ENCODE measurements at places on chromosomes 7 and 10. TPM values are rescaled to one million over a fixed set of nuclear protein-coding genes. Genes with fewer than 3 reads are reported as not detected.

Gene ERVW-1
- polyA plus RNA-seq: not detected

DNA sequence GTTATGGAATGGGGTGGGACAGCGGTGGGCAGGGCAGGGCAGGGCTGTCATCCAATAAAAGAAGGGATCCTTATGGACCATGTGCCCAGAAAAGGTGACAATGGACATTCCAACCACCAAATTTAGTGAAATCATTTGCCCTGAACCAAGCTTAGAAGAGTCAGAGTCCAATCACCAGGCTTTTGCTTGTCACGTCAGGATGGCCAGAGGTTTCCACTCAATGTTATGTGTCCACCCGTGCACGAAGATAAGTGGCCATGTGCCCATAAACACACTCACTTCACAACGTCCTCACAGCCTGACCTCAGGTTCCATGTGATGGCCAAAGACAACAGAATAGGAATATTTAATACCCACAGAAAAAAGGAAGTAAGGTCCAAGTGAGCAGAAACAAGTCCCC lies 36.6 kb upstream of the PLPP4 start:
- no peak for DNase-seq

DNA sequence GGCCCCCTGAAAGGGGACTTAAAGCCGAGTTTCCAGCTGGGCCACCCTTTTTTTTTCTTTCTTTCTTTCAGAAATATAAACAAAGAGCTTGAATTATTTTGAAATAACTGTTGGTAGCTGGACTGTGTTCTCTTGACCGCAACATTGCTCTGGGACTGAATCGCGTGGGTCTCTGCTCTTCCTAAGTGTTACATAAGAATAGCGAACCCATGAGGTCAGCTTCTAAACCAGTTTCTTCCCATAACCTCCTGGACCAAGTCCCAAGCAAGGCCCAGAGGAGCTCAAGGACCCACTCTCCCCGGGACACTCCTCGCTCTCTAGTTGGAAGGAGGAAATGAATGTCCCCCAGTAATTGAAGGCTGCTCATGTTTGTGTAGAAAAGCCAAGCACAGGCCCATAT lies 91.1 kb downstream of the CXCL12 start:
- no peak for DNase-seq

DNA sequence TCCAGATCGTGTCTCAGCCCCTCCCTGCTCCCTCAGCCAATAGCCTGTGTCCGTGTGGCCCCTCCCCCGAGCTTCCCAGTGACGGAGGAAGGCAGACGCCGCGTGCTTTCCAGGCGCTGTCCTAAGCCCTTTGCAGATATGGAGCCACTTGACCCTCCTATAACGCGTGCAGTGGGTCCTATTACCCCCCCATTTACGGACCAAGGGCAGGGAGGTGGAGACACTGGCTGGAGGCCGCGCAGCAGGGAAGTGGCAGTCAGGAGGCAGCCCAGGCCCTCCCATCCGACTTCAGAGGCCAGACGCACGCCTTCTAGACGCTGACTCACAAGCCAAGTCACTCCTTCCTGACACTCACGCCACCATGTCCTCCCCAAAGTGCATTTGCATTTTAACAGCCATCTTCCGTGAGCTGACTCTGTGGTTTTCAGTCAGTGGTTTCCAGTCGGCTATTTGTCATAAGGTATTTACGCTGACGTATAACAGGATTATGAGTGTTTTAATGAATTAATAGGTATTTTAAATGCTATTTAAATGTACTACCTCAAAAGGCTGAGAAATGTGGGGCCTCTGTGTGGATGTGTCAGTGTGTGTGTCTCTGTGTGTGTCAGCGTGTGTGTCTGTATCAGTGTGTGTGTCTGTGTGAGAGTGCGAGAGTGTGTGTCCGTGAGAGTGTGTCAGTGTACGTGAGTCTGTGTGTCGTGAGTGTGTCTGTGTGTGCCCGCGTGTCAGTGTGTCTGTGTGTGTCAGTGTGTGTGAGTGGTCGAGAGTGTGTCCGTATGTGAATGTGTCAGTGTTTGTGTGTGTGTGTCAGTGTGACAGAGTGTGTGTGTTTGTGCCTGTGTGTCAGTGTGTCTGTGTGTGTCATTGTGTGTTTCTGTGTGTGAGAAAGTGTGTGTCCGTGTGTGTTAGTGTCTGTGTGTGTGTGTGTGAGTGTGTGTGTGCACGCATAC lies 92.0 kb upstream of the INSIG1 start:
- peak; percentile 58 for DNase-seq

DNA sequence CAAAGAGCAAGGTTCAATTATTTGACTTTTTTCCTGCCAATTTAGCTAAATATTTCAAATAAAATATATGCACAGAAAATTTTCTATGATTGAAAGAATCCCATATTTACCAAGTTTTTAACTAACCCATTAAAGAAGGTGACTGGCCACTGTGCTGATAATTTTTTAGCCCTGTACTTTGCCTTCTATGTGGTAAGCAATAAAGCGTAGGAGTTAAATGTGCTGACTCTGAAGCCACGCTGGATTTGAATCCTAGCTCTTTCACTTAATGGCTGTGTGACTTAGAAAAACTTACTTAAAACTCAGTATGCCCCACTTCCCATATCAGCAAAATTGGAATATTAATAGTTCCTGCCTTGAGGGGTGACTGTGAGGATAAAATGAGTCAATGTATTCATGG lies 82.1 kb downstream of the NEUROD6 start:
- no peak for DNase-seq

- no peak for DNase-seq
Observed at GRCh38 chr10:56912043-56912442, 551.0 kb upstream of the ZWINT start.

GRCh38 chr10:69803809-69804208 lies 2.1 kb downstream of the COL13A1 start:
- DNase-seq: no peak

DNA sequence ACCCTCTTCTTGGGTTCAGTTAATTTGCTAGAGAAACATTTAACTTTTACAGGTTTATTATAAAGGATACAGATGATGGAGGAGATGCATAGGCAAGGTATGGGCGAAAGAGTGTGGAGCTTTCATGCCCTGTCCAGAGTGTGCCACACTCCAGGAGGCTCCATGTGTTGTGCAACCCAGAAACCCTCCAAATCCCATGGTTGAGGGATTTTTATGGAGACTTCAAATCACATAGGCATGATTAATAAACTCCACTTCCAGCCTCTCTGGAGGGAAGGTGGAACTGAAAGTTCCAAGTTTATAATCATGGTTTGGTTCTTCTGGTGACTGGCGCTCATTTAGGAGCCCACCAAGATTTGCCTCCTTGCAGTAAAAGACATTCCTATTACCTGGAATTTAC lies 159.9 kb downstream of the PHTF2 start:
- DNase-seq: no peak

DNA sequence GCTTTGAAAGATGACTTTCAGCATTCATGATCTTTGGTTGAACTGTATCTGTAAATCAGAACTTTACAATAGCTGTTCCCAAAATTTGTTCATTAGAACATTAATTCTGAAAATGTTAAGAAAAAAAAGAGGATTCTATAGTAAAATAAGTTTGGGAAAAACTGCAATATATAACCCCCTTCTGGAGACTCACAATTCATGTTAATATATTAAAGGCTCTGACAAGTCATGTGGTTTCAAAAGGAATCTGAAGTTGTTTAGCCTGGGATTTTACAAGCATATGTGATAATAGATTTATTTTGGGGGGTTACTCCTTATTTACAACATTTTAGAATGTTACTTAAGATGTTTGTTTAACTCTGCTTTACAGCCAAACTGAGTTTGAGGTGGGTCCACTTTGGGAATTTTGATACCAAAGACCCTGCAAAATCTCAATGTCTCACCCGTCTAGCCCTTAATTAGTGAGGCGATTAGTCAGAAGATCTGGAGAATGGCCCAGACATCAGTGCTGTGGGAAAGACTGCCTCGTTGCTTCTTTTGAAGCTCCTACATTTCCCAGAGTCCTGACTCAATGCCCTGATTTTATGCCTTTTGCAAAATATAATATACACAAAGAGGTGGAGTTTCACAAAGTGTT lies 40.0 kb downstream of the CDK1 start:
- DNase-seq: no peak

DNA sequence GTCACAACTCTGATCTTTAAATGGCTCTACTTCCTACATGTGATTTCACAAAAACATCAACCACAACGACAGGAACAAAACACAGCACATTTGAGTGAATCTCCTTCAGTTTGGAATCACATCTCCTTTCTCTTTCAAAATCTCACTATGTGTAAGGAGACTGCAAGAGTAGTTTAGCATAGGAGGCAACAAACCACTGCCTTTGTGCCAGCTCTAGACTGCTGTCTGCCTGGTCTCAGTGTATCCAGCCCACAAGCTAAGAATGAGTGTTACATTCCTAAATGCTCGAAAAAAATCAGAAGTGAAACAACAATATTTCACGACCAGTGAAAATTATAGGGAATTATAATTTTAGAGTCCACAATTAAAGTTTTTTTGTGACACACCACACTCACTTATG lies 217.0 kb upstream of the STEAP4 start:
- DNase-seq: no peak

- DNase-seq: peak; percentile 9
Observed at GRCh38 chr7:158266426-158266816, 321.2 kb downstream of the PTPRN2 start.

- no peak for DNase-seq
Observed at GRCh38 chr10:2223548-2224320, 486.4 kb upstream of the ADARB2 start.

DNA sequence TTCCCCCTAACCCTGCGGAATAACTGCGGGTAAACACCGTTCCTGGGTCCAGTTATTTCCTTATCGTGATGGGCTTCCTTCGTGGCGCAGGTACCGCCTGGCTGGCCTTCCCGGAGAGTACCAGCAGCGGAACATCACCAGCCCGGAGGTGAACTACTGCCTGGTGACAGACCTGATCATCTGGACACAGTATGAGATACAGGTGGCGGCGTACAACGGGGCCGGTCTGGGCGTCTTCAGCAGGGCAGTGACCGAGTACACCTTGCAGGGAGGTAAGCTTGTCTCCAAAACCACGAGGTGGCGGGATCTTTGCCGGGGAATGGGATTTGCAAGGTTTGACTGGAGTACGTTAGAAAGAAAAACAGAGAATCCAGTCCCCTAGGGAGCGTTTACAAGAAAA lies 665.0 kb upstream of the FOXK1 start:
- DNase-seq: no peak

Gene RPEL1
- polyA plus RNA-seq: not detected

Gene PLAC9
- polyA plus RNA-seq: 49.9 TPM

DNA sequence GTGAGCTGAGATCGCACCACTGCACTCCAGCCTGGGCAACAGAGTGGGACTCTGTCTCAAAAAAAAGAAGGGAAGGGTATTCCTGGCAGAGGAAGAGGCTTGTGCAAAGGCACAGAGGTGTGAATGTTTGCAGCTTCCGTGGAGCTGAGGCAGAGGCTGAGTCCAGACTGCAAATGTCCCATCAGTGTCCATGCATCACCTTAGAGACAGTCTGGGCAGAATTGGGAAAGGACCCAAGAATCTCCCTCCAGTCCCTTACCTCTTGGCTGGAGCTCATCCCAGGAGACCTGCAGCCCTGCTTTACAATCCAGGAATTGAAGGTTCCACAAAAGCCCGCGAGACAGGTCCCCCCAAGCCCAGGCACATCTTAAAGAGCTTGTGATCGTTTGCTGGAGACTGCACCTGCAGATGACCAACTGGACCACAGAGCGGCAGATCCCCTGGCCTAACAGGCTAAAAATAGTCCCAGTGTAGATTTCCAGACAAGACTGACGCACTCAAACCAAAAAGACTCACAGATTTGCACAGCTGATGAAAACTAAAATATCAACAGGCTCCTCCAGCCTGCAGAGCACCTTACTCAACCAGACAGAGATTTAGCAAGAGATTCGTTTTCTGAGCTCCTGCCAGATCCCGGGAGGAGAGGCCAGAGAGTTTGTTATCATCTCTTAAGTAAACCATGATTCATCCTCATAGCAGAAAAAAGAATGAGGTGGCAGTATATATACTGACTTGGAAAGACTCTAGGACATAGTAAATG lies 22.9 kb upstream of the NANOS1 start:
- DNase-seq: no peak

DNA sequence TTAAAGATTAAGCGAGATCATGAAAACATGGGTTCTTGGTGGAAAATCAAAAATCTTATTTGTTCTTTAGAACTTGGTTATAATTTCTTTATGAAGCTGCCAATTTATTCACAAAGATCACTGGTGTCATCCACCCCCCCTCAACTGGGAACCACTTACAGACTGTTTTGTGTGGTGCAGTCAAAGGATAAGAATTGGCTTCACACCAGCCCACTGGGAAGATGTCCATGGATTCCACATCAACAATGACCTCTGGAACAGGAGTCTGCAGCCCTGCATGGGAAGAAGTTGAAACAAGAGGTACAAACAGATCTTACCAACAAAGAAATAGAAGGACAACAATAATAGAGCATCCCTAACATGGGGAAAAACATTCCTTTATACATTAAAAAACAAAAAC lies 205.2 kb downstream of the SFMBT2 start:
- DNase-seq: no peak

Gene PRKAR1B
- polyA plus RNA-seq: 21.4 TPM

GRCh38 chr7:116793795-116794340 lies 68.5 kb upstream of the CAPZA2 start:
- DNase-seq: no peak

GRCh38 chr7:129906700-129907099 lies 46.1 kb downstream of the UBE2H start:
- no peak for DNase-seq

DNA sequence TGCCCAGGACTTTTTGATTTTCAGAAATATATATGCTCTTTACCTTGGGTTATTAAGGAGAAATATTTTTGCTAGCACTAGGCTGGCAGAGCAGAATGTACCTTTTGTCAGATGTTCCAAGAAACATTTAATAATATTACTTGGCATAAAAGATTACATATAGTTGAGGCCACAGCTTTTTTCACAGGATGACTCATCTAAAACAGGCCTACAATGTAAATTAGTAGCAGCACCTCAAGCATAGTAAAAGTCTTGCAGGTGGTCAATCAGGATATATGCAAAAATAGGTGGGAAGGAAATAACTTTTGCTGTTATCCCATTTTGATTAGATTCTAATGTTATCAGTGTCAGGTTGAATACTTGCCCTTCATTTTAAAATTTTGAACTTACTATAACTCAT lies 14.9 kb upstream of the ITGB1 start:
- DNase-seq: no peak

Gene THSD7A
- 5.1 TPM for polyA plus RNA-seq

GRCh38 chr7:100546129-100546925 lies 7.3 kb downstream of the AGFG2 start:
- DNase-seq: no peak

DNA sequence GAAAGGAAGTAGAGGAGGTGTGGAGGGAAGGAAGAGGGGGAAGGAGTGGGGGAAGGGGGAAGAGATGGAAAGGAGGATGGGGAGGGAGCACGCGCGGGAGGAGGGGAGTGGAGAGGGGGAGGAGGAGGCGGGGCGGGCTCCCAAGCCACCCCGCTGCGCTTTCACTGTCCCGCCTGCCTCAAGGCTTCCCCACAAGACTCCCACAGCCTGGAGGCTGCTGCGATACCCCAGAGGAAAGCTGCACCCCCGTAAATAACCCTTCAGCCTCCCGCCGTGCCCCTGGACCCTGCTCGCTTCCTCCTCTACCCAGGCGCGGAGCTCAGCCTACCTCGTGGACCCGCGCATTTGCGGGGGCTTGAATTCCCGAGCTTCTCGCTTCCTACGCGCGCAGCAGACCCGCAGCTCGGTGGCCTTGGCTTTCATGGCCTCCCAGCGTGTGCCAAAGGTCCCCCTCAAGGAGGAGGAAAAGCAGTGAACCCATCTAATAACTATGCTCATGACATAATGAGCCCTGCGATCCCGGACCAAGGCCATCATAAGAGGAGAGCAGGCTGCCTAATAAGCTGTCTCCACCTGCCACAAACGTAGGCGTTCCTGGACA lies at the start of gene C10orf67:
Gene C10orf67 (minus strand): TSS at position 557 of the 601 bp plus-strand sequence. CDS start 23 bp downstream, at position 534.
- peak; percentile 88 for DNase-seq

GRCh38 chr7:119974972-119975371 lies 298.0 kb upstream of the KCND2 start:
- no peak for DNase-seq

Gene SPDYE2
- polyA plus RNA-seq: not detected
